Bronchus fibroblast of lung (primary cell): ENCODE measurements at places on chromosomes 3 and 15. TPM values are rescaled to one million over a fixed set of nuclear protein-coding genes. Genes with fewer than 3 reads are reported as not detected.

CYP8B1 gene
- total RNA-seq: not detected in 2 replicates

RARRES1 gene
- total RNA-seq: 23.5 and 36.8 TPM in 2 replicates

IL20RB gene
- total RNA-seq: 2.2 and 3.0 TPM in 2 replicates

SLC2A2 gene
- not detected in 2 replicates for total RNA-seq

STRIT1 gene
- total RNA-seq: not detected in 2 replicates

CCR1 gene
- total RNA-seq: not detected in 2 replicates

ZPLD1 gene
- total RNA-seq: not detected in 2 replicates

TMEM212 gene
- not detected in 2 replicates for total RNA-seq

SYNPR gene
- total RNA-seq: not detected in 2 replicates

GOLGA8Q gene
- total RNA-seq: not detected in 2 replicates

TMEM43 gene
- 85.8 and 99.5 TPM in 2 replicates for total RNA-seq

PRR20G gene
- total RNA-seq: not detected in 2 replicates

SMAD6 gene
- 4.7 and 7.1 TPM in 2 replicates for total RNA-seq

MOBP gene
- total RNA-seq: not detected in 2 replicates
